Right forelimb (tissue), 1 donor: ENCODE measurements at places on chromosomes 13 and 19.

GRCh38 chr19:54420068-54420382, 4.8 kb downstream of the TTYH1 start:
- DNase-seq, result no peak

- no peak for DNase-seq
These were observed 85.7 kb upstream of the MBNL2 start for GRCh38 chr13:97136418-97136817.

DNA sequence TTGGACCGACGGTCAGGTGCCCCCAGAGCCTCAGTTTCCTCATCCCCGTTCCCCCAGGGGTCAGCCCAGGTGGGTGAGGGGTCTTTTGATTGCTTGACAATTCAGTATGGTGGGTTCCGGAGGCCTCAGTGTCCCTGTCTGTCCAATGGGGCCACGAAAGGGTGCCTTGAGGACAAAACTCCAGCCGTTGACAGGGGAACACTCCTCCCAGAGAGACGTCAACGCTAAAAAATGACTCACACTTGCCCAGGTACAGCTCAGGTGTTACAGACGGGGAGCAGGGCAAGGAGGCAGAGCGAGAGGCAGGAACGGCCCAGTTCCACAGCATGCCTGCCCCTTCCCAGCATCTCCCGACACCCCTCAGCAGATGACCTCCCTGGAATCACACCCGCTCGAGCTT, 1.8 kb downstream of the TNFAIP8L1 start:
- DNase-seq, result no peak

GRCh38 chr19:3145909-3146676, 10.3 kb downstream of the GNA15 start:
- DNase-seq, result no peak

- peak; percentile 72 for DNase-seq
These were observed 64.1 kb downstream of the ZNF429 start for GRCh38 chr19:21569494-21569865.

DNA sequence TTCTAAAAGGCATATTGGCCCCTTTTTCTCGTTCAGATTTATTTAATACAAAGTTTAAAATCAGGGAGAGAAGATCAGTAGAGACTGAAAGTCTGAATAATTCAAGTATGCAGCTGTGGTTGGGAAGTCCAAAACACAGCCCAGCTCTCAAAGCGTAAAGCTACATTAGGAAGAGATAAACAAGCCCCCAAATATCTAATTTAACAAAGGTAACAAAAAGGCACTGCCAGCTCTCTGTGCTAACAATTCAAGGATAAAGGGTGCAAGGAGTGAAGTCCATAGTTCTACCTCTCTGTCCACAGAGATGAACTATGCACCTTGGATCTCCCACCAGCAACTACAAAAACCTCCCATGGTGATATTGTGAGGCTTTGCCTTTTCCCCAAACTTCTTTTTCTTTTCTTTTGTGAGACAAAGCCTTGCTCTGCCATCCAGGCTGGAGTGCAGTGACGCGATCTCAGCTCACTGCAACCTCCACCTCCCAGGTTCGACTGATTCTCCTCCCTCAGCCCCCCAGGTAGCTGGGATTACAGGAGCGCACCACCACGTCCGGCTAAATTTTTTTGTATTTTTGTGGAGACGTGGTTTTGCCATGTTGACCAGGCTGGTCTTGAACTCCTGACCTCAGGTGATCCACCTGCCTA, 104.4 kb downstream of the LHFPL6 start:
- DNase-seq, result no peak
